Erythroblast (primary cell): ENCODE measurements at places on chromosomes 11 and 22.

DNA sequence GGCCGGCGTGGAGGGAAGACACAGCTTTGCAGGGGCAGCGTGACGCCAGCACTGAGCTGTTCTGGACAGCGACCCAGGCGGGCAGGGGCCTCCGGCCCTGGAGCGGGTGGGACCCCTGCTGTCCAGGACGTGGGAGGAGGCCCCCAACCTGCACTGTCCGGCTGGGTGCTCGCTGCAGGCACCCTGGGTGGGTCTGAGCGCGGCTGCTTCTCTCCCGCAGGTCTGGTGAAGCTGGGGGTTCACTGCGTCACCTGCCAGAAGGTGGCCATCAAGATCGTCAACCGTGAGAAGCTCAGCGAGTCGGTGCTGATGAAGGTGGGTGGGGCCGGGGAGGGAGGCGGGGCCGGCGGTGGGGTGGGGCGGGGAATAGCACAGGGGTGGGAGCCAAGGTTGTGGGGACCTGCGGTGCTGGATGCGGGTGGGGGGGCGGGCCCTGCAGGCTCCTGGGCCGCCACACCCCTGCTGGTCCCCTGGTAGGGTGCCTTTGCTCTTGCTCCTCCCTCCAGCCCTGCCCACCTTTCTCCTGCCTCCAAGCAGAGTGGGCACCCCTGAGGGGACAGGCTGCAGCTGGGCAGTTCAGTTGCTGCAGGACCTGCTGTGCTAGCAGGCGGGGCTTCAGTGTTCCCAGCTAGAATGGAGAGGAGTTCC lies 46.2 kb downstream of the BRSK2 start:
- peak; percentile 19 for DNase-seq

DNA sequence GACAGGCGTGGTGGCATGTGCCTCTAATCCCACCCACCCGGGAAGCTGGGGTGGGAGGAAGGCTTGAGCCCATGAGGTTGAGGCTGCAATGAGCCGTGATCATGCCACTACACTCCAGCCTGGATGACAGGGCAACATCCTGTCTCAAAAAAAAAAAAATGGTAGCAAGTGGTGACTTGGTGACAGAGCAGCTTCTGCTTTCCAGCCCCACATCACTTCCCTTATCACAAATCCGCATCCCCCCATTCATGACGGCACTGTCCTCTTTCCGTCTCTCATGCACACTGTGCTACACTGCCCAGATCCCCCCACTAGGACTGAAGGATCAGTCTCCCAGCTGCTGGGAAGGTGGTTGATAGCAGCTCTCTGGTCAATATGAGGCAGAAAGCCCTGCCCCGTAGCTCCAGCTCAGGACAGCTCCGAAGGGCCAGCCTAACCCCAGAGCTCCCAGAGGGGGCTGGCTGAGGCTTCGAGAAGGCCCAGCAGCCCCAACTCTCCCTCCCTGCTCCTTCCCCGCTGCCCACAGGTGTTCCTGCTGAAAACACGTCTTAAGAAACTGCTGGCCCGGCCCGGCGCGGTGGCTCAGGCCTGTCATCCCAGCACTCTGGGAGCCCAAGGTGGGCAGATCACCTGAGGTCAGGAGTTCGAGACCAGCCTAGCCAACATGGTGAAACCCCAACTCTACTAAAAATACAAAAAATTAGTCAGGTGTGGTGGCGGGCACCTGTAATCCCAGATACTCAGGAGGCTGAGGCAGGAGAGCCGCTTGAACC lies 15.9 kb downstream of the PGA5 start:
- no peak for DNase-seq

GRCh38 chr11:69257134-69257533 lies 36.8 kb upstream of the MYEOV start:
- DNase-seq, result no peak

DNA sequence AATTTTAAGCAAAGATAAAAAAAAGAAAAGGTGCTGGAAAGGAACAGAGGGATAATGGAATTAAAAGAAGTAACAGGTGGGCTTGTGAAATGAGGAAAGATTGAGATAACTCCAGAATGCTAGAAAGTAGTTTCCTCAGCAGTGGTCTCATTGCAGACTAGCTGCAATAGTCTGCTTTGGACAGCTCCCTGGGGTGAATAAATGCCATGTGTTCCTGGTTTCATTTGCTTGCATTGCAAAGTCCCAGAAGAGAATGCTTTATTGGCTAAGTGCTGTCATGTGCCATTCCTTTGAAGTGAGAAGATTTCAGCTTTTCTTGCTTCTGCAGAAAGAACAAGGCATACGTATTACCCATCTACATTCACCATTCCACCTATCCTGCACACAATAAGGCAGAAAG lies 478.8 kb upstream of the RAG2 start:
- DNase-seq, result no peak

DNA sequence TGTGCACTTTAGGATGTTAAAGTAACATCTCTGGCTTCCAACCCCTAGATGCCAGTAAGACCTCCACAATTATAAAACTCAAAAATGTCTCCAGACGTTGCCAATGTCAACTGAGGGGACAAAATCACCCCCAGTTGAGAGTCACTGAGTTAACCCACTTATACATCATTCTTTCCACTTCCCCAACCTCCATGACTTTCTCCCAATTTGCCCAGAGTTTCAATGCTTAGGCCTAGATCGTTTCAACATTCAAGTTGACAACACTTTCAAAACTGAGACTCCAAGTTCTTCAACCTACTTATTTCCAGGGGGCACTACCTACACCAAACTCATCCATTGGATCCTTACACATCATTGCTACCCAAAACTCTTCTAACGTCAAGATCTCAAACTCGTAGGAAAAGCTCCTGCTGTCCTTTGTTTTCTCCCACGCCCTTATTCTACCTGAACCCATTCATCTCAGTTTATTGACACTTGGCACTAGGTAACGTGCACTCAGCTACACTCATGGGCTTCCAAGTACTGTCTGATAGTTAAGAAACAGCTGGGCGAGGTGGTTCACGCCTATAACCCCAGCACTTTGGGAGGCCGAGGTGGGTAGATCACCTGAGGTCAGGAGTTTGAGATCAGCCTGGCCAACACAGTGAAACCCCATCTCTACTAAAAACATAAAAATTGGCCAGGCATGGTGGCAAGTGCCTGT lies 24.5 kb downstream of the RBFOX2 start:
- no peak for DNase-seq
